ENCODE measurements at places on chromosomes 4 and X.

DNA sequence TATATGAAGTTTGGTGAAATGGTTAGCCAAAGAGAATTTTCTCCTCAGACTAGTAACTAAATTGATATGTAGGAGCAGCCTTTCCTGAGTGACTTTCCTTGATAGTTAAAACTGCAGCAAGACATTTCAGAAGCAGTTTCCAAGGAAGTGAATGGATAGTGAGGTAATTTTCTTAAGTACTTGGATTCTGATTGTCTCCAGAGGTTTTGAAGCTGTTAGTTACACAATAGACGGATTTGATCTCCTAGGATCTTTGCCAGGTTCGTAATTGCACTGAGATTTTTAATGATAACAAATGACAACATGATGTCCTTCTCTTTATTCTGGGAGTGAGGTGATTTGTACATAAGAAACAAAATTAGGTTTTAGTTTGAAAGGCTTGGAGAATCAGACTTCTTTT lies 29.2 kb downstream of the PRRG1 start:
- no peak for DNase-seq

GRCh38 chrX:45070116-45071007 lies 130.3 kb downstream of the DIPK2B start:
- no peak for DNase-seq

GRCh38 chr4:2954358-2955185 lies 8.6 kb downstream of the NOP14 start:
- DNase-seq, result no peak

GRCh38 chrX:12052109-12052508 lies 86.2 kb upstream of the FRMPD4 start:
- DNase-seq, result no peak

- no peak for DNase-seq
Observed at GRCh38 chrX:136041254-136041812, 56.1 kb downstream of the SLC9A6 start.

- DNase-seq, result no peak
Observed at GRCh38 chr4:151584101-151584500, 175.1 kb downstream of the FHIP1A start.

- no peak for DNase-seq
Observed at GRCh38 chr4:171266671-171267070, 546.5 kb upstream of the GALNTL6 start.

- no peak for DNase-seq
Observed at GRCh38 chr4:112038861-112039260, 106.4 kb upstream of the FAM241A start.

- DNase-seq, result no peak
Observed at GRCh38 chr4:15317246-15317645, 110.6 kb upstream of the C1QTNF7 start.

- no peak for DNase-seq
Observed at GRCh38 chr4:85391071-85391470, 83.9 kb upstream of the ARHGAP24 start.

GRCh38 chr4:185966997-185967775 lies 101.8 kb upstream of the TLR3 start:
- no peak for DNase-seq

GRCh38 chr4:55757356-55757952 lies 62.1 kb upstream of the EXOC1L start:
- DNase-seq, result no peak
